ENCODE measurements at places on chromosomes 1 and 21.
A peak's percentile ranks its signal among the peaks of the same experiment; 100 is the strongest.

DNA sequence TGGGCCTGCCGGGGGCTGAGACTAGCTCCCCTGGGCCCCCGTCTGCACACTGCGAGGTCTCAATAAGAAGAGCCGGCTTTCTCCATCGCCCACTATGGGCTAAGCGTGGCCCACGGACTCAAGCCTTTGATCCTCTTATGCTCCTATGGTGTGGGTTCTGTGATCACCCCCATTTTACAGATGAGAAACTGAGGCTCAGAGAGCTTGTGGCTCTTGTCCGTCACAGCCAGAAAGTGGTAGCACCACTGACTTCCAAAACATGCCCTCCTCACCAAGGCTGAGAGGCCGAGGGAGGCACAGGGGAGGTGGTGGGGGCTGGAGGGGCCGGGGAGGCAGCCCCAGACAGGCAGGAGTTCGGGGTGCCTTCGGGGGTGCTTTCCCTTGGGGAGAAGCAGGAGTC, 39.0 kb upstream of the CASZ1 start:
- DNase-seq = no peak

- DNase-seq = peak; percentile 4
These were observed 433.4 kb upstream of the CAMK1G start for GRCh38 chr1:209150114-209150513.

DNA sequence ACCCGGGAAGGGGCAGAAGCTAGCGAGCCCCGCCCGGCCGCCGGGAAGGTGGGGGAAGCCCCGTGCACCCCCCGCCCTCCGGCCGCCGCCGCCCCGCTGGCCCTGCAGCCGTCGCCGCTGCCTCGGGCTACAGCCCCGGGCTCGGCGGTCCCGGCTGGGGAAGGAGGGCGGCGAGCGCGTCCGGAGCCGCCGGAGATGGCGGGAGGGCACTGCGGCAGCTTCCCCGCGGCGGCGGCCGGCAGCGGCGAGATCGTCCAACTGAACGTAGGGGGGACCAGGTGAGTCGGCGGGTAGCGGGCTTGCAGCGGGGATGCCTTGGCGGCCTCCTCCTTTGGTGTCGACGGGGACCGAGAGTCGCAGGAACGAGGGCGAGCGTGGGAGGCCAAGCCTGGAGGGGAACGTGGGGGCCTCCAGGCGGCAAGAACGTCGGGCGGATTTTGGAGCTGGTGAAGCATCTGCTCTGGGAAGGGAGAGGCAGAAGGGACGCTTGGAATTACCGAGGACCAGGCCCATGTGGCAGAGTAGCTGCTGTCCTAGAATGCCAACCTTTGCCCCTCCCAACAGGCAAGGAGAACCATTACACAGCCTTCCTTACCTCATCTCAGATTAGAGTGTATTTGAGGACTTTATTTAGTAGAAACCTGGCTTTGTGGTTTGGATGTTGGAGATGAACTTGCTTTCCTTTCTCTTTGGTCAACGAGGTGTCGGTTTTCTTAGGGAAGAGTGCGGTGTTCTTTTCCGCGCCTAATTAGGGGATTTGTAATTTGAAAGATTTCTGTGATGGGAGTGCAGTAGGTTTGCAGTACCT, 591 bp downstream of the KCTD3 start:
- peak; percentile 46 for DNase-seq

GRCh38 chr1:236117710-236118109, 24.6 kb upstream of the GPR137B start:
- DNase-seq = no peak

GRCh38 chr1:50271968-50272578, 151.2 kb downstream of the DMRTA2 start:
- no peak for DNase-seq

GRCh38 chr21:43956019-43956669, 56.0 kb upstream of the TRAPPC10 start:
- DNase-seq = no peak

DNA sequence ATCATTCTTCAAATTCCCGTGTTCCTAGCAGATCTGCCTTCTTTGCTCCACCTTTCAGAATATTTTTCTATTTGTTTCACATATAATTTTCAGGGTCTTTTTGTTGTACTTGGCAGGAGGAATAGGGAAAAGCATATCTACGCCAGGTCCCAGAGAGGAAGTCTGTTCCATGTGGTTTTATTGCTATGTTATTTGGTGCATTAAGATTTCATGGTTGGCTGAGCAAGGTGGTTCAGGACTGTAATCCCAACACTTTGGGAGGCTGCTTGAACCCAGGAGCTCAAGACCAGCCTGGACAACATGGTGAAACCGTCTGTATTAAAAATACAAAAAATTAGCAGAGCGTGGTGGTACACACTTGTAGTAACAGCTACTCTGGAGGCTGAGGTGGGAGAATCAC, 36.1 kb downstream of the COL6A1 start:
- DNase-seq = no peak

DNA sequence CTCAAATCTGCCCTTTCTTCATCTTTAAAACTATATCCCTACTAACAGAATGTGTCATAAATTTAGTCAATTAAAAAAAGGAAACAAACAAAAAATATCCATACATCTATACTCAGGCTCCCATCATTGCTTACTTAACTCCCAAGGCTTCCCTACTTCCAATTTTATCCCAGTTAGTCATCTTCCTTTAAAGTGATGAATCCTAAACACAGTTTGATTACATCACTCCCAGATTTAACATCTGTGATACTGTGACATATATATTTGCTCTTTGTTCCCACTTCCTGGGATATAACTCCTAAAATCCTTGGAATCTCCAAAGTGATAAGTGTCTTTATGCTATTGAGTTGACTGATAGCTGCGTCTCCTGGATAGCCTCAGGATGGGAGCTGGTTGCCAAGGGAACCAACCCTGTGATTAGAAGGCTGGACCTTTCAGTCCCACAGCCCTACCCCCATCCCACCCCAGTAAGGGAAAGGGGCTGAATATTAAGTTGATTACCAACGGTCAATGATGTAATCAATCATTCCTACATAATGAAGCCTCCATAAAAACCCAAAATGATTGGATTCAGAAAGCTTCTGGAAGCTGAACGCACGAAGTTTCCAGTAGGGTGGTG, 21.6 kb downstream of the GLMN start:
- DNase-seq = peak; percentile 79

DNA sequence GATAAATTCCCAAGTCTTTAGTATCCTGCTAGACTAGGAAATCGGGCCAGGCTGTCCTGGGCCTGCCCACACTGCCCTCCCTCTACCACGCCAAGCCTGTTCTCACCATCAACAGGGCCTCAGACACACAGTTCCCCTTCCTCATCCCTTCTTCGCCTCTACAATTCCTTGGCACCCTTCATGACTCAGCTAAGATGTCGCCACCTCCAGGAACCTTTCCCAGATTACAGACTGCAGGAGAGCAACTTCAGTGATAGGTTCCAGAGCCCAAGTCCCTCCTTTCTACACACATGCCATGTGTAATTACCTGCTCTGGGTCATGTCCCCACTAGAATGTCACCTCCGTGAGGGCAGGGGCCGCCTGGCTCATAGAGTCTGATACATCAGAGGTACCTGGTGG, 3.3 kb downstream of the RIMS3 start:
- no peak for DNase-seq

DNA sequence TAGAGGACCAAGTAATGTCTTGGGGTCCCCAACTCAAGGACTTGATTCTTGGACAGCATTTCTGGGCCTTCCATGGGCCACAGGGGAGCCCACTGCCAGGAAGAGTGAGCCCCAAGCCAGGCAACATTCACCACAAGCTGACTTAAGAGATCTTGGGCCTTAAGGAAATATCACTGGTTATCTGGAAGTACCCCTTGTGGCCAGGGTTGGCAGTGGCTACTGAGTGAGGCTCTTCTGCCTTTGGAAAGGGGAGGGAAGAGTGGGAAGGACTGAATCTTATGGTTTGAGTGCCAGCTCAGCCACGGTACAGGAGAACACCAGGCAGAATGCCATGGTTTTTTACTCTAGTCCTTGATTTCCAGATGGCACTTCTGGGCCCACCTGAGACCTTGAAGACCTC, 228.9 kb upstream of the RGS18 start:
- no peak for DNase-seq

DNA sequence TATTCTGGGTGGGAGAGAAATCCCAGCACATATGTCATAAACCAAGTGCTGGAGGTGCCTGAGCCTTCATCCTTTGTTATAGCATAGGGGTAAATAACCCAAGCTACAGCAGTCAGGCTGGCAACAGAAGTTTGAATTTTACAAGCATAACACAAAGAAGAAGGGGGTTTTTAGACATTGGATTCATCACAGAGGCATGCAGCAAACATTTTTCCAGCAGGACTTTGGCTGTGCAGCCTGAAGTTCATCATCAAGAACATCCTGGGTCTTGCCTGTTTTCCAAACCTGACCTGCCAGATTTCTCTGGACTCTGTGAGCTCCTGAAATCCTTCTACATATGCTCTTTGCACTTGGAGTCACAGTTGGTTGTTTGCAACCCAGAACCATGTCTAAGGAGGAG, 16.2 kb downstream of the PTGER3 start:
- no peak for DNase-seq

- no peak for DNase-seq
These were observed 8.5 kb upstream of the CD247 start for GRCh38 chr1:167526667-167527383.

DNA sequence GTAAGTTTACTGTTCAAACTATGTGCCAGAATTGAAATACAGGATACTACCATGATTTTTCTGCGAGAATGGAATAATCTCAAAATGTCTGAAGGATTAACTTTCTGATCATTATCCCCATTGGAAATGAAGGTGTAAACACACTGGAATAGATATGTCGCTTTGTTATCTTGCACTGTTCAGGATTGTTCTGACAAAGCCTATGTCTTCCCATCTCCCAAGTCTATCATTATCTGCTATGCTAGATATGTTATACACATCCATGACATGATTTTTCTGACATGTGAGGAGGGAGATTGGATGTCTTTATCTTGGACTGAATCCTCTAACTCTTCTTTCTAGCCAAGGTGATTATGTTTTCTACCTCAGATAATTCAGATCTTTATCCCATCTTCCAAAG, 1239.3 kb upstream of the ADGRL4 start:
- no peak for DNase-seq

- peak; percentile 77 for DNase-seq
These were observed 21.1 kb downstream of the KIF17 start for GRCh38 chr1:20696397-20697333.

- DNase-seq = no peak
These were observed 205.8 kb downstream of the SLC45A1 start for GRCh38 chr1:8523666-8524206.

- no peak for DNase-seq
These were observed 8.1 kb downstream of the SLX9 start for GRCh38 chr21:44947930-44948331.

DNA sequence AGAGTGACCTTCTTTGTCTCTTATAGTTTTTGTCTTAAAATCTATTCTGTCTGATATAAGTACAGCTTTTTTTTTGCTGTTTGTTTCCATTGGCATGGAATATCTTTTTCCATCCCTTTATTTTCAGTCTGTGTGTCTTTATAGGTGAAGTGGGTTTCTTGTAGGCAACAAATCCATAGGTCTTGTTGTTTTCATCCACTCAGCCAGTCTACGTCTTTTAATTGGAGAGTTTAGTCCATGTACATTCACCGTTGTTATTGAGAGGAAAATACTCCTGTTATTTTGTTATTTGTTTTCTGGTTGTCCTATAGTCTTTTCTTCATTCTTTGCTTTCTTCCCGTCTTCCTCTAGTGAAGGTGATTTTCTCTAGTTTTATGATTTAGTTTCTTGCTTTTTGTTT, 115.9 kb downstream of the IFI44 start:
- DNase-seq = no peak

DNA sequence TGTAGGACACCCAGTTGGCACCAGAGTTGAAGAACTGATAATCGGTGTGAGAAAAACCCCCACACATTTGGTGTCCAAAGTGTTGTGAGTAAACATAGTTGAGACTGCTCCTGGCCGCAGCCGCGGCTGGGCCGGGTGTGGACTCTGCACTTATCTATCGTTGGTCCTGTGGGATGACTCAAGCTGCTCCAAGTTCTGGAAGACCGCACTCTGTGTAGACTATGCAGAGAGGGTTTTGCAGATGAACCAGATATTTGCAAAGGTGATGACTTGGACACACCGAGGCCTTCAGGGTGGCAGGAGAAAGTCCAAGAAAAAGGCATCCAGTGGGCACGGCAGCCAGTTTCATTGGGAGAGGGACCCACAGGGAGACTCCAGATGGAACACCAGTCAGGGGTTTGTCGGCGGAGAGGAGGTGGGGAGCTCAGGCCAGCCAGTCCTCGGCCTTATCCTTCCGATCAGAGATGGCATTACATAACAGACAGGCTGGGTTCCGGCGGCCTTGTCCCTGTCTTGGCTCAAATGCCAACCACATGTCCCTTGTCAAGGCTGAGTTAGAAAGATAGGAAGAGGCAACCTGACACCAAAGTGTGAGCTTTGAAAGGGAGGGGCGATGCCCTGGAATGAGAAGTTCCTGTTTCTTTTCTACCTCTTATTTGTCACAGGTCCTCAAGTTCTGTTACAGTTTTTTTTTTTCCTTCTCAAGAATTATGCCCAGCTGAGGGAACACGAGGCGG, 21.1 kb downstream of the C2CD2 start:
- DNase-seq = peak; percentile 39

- no peak for DNase-seq
These were observed 1.2 kb downstream of the PTPN14 start for GRCh38 chr1:214550013-214550856.

- DNase-seq = peak; percentile 38
These were observed 15.6 kb downstream of the RASAL2 start for GRCh38 chr1:178109348-178110143.

GRCh38 chr21:43210454-43211071, 41.8 kb downstream of the CRYAA start:
- no peak for DNase-seq

DNA sequence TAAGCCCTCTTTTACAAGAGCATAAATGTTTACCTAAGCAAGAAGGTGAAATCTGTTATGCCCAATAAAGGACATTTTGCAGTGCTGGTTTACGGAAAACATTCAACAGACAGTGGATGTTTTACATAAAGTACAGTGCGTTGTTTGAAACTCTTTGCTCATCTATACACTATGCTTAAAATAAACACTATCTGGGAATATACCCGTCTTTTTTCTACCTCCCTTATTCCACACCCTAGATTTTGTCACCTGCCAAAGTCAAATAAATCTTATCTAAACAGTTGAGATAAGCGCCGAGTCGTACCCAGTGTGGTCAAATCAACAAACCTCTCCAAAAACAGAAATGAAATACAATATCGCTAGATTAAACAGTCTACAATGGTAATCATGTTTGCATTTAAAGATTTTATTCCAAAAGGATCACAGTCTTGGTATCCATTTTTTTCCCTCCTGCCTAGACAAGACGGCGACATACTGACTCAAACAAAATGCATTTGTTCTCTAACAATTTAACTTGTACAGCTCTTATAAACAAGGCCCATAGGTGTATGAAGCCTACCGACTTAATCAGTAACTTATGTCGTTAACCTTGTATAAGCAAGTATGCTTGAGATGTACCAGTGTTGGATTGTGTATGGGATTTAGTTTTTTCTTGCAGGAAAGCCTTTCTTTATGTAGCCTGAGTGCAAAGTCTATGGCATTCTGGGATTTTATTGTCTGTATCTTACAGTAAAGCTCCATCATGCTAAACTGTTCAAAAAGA, 189.1 kb downstream of the FMN2 start:
- DNase-seq = no peak
